ENCODE measurements at places on chromosomes 13 and 19. TPM values are rescaled to one million over a fixed set of nuclear protein-coding genes. Genes with fewer than 3 reads are reported as not detected.

DNA sequence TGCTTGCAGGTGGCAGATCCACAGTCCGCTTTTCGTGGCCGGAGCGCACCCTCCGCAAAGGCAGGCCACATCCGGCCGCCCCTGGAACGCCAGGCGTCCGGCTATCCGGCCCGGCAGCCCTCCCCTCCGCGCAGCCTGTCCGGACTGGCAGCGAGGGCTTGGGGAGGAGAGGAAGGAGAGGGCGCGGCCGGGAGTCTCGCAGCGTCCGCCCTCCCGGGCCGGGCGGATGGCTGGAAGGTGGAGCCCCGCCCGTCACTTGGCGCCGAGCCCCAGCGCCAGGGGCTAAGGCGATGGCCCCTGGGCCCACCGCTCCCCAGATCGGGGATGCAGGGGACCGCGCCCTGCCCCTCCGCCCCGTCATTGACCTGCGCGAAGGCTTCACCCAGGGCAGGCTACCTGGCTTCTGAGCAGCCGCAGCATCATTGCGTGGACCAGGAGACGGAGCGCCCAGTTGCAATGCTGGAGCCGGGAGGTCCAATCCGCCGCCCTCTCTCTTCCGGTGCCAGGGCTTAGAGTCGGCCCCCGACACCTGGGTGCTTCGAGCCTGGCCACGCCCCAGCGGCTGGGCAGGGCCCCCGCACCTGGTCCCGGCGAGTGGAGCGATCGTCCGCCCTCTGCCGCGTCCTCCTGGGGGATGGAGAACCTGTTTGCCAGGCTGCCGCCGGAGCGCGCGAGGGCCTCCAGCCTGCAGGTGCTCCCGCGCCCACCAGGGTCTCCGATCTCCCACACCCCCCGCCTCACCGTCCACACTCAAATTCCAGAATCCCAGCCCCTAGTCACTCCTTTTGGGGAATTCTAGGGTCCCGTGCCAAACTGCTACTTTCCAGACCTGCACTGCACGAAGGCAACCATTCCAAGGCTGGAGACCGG lies at the start of gene FUT1:
Gene FUT1 (minus strand): TSS at position 146 of the 870 bp plus-strand sequence. CDS start 1,360 bp downstream, outside the sequence.
- DNase-seq = no peak

DNA sequence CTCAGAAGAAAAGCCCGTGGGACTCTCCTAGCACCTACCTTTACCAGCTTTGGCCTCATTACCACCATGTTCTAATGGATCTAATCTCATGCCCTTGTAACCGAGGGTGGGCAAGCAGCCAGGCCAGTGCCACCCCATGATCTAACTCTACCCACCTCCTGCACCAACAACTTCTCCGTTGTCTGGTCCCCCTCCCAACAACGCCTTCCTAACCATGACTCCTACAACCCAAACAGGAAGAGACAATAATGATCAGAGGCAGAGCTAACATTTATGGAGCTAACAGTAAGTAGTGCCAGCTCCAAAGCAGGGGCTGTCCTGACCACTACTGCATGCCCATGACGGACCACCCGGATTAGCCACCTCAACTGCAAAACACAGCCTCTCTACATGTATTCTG lies 3.5 kb downstream of the USP12 start:
- DNase-seq = no peak

GRCh38 chr19:56105090-56105701 lies 15.9 kb downstream of the ZNF787 start:
- DNase-seq = no peak

DNA sequence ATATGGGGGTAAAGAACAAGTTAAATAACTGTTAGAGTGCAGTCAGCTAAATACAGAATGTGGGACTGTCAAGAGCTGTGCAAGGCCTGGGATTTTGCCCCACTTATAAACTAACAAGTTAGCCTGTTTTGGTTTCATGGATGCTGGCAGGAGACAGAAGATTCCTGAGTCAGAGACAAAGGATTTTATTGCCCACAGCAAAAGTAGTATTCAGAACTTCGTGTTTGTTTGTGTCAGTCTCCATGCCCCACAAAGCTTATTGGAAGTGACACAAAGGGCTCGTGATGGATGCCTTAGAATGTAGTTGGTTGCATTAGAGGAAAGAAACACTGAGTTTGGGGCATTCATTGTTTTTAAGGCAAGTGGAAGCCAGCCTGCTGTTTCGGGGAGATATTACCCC lies 22.2 kb upstream of the SPRYD7 start:
- DNase-seq = no peak

DNA sequence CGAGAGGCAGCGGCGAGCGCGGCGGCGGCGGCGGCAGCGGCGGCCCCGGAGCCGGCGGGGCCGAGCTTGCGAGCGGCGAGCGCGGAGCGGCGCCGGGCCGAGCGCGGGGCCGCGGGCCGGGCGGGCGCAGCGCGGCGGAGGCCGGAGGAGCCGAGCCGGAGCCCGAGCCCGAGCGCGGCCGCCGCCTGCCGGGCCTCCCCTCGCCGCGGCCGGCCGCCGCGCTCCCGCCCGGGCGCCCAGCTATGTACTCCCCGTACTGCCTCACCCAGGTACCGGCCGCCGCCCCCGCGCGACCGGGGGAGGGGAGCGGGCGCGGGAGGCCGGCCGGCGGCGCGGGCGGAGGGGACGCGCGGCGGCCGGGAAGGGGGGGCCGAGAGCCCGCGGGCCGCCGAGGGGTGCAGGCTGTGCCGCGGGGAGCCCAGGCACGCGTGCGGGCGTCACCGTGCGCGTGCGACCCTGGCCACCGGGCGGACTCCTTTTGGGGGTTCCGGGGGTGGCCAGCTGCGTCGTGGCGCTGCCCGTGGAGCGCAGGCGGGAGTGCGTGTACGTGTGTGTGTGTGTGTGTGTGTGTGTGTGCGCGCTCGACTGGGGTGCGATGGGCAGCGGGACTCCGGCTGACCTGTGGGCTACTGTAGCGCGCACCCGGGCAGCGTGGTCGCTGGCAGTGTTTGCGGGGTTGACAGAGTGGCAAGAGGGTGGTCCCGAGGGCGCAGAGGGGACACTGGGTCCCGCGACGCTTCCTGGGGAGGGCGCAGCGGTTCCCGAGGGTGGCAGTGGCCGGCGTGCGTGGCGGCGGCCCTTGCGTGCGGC lies 526 bp downstream of the NFIX start:
- no peak for DNase-seq

DNA sequence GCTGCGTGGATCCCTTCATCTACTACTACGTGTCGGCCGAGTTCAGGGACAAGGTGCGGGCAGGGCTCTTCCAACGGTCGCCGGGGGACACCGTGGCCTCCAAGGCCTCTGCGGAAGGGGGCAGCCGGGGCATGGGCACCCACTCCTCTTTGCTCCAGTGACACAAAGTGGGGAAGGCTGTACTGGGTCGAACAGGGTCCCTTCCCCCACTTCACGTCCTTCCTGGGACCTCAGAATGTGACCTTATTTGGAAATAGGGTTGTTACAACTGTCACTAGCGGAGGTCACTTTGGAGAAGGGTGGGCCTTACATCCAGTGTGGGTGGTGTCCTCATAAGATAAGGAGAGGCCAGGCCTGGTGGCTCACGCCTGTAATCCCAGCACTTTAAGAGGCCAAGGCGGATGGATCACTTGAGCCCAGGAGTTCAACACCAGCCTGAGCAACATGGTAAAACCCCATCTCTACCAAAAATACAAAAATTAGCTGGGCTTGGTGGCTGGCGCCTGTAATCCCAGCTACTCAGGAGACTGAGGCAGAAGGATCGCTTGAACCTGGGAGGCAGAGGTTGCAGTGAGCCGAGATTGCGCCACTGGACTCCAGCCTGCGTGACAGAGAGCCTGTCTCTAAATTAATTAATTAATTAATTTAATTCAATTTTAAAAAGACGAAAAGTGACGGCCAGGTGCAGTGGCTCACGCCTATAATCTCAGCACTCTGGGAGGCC lies 1.8 kb downstream of the F2RL3 start:
- DNase-seq = no peak

MUC16 gene
- not detected for total RNA-seq

GRCh38 chr19:531753-532560 lies at the start of gene CDC34:
TSS of gene CDC34 (plus strand) at chr19:531760. CDS start at chr19:531932, 172 bp downstream.
- no peak for DNase-seq

- DNase-seq = no peak
These were observed 1.2 kb downstream of the PEAK3 start for GRCh38 chr19:2280633-2281264.

DNA sequence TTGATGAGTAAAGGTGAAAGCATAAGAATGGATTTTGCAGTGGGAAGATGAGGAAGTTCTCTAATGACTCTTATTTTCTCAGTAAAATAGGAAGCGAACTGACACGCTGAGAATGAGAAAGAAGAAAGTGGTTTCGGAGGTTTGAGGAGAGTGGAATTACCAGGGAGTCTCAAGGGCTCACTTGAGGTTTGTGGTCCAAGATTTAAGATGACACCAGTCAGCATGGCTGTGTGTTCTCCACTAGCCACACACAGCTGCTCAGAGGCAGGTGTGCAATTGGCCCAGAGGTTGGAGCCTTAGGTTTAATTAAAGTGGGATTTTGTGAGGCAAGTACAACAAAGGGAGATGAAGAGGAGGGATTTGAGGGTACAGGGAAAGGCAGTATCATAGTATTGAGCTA lies 99.6 kb upstream of the NBEA start:
- no peak for DNase-seq

DNA sequence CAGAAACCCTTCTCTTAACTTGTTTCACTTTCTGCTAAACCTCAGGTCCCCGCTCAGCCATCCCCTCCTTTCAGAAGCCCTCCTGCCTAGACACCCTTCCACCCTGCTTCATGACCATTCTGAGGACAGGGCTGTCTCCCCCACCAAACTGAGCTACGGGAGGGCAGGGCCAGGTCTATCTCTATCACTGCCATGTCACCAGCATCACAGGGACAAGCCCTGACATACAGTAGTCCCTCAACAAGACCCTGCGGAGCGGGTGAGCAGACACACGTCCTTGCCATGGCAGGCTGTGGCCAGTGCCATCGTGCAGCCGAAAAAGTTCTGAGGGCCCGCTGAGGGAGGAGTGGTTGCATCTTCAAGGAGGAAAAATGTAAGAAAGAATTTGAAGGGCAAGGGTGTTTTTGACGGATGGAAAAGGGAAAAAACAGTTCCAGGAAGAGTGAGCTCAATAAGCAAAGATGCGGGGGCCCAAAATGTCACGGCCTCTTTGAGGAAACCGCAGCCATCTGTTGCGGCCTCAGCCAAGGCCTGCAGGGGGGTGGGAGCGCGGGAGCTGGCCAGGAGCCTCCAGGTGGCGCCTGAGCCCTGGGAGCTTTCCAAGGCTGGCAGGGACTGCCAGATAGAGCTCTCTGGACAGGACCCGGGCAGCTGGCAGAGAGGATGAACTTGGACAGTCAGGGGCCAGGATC lies 8.1 kb downstream of the PTGIR start:
- DNase-seq = no peak

IZUMO2 gene
- total RNA-seq = not detected

GRCh38 chr13:32031025-32031814 lies at the start of gene FRY:
TSS of gene FRY (plus strand) at chr13:32031774. CDS start at chr13:32031796, 22 bp downstream.
- no peak for DNase-seq

All from osteocyte (in vitro differentiated cells).